Smooth muscle cell of the pulmonary artery (primary cell): ENCODE measurements at places on chromosomes 16 and 17. TPM values are rescaled to one million over a fixed set of nuclear protein-coding genes. Genes with fewer than 3 reads are reported as not detected.

Gene MED9
- total RNA-seq, result 8.7 and 9.4 TPM in 2 replicates

Gene CAPNS2
- total RNA-seq, result 0.59 and 0.89 TPM in 2 replicates

Gene TSPAN10
- 3.6 TPM in 2 replicates for total RNA-seq

Gene RHBDL1
- 2.7 and 9.1 TPM in 2 replicates for total RNA-seq

Gene MSLN
- total RNA-seq, result not detected in 2 replicates

Gene EVPLL
- not detected in 2 replicates for total RNA-seq

Gene KRTAP9-4
- not detected in 2 replicates for total RNA-seq
